ENCODE measurements at places on chromosomes 16 and 17. TPM values are rescaled to one million over a fixed set of nuclear protein-coding genes. Genes with fewer than 3 reads are reported as not detected.
A peak's percentile ranks its signal among the peaks of the same experiment; 100 is the strongest.

The TBC1D3L gene
- total RNA-seq: 8.1 TPM

GRCh38 chr17:79086609-79087427, 12.2 kb downstream of the ENGASE start:
- no peak overlapping the region for H3K27ac ChIP-seq
- H3K4me3 ChIP-seq: no peak overlapping the region
- DNase-seq: no peak
- H3K4me1 ChIP-seq: peaks cover 10% of the 10 kb centered on the region

GRCh38 chr16:87206646-87207451, 110.3 kb downstream of the C16orf95 start:
- no peaks in the 10 kb centered on the region for H3K27me3 ChIP-seq
- peak overlapping the region; percentile 38 for H3K27ac ChIP-seq
- no peaks in the 10 kb centered on the region for H3K4me1 ChIP-seq
- no peak for DNase-seq
- no peak overlapping the region for H3K4me3 ChIP-seq

DNA sequence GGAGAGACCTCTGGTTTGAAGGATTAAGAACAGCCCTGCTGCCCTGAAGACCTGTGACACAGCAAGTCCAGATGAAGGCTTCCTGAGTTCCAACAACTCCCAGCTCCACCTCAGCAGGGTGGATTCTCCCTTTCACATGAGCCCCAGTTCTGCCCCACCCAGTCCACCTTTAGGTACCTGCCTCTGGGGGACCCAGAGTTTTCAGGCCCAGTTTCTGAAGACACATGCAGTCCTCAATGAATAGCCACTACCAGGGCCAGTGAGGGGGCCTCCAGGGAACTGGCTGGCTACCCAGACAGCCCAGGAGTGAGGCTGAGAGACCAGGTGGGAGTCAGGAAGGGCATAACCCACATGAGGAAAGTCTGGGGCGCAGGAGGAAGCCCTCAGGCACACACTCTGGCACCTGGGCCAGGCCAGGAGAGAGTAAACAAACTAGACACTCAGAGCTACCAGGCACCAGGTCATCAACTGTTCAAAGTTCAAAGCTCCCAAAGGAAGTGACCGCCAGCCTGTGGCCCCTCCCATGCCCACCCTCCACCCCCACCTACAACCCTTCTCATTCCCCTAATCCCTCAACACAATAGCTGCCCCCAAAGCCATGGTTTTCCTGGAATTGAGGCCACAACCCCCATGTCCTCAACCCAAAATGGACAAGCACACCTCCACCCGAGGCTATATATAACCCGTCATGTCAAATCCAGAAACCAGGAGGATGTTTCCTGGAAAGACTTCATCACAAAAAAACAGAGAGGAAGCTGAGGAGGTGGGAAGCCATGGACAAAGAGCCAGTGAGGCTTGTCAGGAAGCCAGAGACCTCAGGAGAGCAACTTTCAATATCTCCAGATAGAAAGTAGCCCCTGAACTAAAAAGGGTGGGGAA, 2.1 kb downstream of the MYO18A start:
- peaks cover 13% of the 10 kb centered on the region for H3K4me1 ChIP-seq
- no peaks in the 10 kb centered on the region for H3K27me3 ChIP-seq
- H3K27ac ChIP-seq: peak overlapping the region; percentile 55
- H3K4me3 ChIP-seq: peak overlapping the region; percentile 70
- DNase-seq: no peak

- no peaks in the 10 kb centered on the region for H3K4me1 ChIP-seq
- DNase-seq: no peak
- H3K4me3 ChIP-seq: no peak overlapping the region
- no peaks in the 10 kb centered on the region for H3K36me3 ChIP-seq
- H3K27me3 ChIP-seq: no peaks in the 10 kb centered on the region
- H3K27ac ChIP-seq: no peak overlapping the region
Observed at GRCh38 chr16:64180136-64180900, 941.5 kb downstream of the CDH11 start.
